ENCODE measurements at places on chromosomes 4 and X.

DNA sequence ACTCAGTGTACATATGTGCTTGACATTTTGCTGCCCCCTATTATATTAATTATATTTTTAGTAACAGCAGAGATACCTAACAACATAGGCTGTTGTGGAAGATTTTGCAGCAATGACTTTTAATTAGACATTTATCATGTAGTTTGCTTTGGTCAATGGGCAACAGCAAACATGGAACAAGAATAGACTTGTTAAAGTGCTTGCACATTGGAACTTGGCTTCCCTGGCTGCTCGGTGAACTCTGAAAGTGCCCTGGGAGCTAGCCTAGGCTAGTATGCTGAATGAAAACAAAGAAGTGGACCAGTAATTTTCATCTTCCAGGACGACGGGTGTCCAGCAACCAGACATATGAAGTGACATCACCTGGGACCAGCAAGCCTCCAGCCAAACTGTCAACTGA lies 1157.1 kb downstream of the ARAP2 start:
- no peak for DNase-seq

- DNase-seq = no peak
Measured at GRCh38 chr4:43330288-43330687, 437.8 kb downstream of the GRXCR1 start.

DNA sequence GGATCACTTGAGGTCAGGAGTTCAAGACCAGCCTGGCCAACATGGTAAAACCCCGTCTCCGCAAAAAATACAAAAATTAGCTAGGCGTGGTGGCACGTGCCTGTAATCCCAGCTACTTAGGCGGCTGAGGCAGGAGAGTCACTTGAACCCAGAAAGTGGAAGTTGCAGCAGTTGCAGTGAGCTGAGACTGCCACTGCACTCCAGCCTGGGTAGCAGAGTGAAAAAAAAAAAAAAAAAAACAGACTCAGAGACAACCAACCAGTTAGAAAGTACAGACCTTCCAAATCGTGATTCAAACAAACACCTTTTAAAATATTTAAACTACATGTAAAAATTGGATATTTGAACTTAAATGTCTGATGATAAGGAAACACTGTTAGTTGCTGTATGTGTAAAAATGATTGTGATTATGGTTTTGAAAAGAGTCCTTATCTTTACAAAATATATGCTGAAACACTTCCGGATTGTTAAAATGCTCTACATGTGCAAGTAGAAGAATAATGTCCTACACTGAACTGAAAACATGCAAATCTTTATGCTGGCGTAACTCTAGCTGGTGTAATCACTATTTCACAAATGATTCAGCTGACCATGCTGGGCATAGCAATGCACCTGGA lies 37.8 kb downstream of the SH3KBP1 start:
- no peak for DNase-seq

GRCh38 chr4:113317523-113317922 lies 268.1 kb downstream of the ANK2 start:
- DNase-seq = no peak

DNA sequence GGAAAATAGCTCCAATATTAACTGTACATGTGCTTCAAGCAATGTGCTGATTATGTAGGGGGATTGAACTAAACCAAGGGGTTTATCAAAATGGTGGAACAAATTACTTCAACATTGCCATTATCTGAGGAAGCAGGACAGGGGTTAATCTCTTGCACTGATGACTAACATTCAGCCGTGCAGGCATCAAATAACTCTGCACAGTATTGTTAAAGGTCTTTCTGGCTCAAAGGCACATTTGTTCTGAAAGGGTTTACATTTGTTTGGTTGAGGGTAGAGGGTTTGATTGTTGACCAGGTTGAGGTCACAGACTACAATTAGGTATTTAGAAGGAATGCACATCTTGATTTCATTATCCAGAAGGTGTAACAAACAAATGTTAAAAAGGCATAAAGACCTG lies 32.2 kb upstream of the CCSER1 start:
- DNase-seq = no peak

DNA sequence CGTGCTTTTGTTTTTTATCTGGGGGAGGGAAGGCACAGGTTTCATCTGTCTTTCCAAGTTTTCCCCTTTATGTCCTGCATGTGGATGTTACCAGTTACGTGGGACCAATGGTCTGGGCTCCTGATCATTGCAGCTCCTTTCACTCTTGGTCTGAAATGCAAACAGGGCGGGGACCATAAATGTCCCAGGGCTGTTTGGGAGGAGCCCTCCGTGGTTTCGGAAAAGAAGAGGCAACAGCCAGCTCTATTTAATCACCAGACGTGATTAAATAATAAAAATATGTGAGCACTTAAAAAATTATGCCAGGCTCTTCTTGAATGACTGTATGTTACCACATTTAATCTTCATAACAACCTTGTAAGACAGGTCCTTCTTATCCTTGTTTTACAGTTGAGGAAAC lies 30.8 kb upstream of the C1GALT1C1 start:
- DNase-seq = no peak

GRCh38 chr4:142875117-142875516 lies 29.0 kb upstream of the INPP4B start:
- no peak for DNase-seq

DNA sequence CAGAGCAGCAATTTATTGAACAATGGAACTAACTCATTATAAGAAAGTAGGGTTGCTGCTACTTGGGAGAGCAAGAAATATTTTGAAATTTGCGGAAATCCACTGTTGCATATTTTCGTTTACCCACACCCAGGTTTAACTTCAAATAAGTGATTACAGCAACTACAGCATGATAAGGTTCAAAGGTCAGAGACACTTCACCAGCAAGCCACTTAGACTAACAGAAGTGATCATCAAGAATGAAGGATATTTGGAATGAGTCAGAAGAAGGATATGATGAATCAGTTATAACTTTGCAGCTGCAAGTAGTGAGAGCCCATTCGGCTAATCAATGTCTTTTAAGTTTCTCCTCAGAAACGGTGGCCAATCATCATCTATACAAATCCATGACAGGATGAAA lies 199.3 kb downstream of the TMA16 start:
- no peak for DNase-seq

DNA sequence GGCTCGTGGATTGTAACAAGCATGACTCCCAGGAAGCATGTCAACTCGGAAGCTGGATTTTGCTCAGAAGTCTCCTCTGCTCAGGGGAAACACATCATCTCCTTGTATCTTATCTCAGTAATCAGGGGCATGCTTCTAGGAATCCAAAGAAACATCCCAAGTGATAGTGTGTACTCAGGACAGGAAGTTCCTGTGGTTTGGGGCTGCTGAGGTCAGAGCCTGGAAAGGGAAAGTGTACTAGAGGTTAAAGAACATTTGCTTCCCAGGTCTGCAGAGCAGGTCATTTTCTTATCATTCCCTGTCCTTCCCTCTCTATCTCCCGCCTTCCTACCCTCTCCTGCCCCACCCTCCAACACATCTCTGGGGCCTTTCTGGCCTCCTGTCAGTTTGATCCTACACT lies 38.8 kb downstream of the SLC34A2 start:
- DNase-seq = no peak

- no peak for DNase-seq
Measured at GRCh38 chr4:112328734-112329130, 31.6 kb downstream of the ALPK1 start.

- no peak for DNase-seq
Measured at GRCh38 chrX:42759881-42760280, 18.1 kb downstream of the PPP1R2C start.

GRCh38 chr4:70177090-70177489 lies 18.4 kb upstream of the ODAM start:
- DNase-seq = no peak

DNA sequence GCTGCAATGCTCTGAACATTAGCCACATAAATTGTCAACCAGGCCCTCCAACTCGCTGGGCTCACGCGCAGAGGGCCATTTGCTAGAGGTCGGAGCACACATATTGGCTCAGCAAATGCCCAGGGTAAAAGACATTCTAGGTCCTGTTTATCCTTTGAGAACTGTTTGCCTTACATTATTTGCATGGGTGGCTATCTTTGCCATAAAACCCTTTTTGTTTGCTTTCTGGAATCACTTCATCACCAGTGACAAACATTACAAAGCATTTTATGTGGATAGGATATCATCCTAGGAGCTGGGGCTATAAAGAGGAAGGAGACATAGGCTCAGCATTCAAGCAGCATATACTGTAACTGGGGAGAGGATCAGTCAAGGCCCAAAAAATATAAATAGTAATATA lies 149.2 kb upstream of the RAI2 start:
- DNase-seq = no peak

DNA sequence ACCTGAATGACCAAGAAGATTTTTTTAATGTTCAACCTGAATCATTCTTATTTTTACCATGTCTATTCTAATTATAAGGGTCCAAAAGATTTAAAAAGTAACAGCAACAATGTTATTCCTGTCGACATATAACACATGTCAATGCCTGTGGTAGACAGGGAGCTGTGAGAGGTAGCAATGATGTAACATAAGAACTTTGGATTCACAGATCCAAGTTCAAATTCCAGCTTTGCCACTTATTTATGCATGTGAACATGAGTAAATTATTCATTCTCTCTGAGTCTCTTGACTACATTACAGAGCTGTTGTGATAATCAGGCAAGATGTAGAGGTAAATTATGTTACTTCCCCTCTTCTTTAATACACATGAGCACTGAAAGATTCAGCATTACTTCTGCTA lies 54.5 kb downstream of the KLHL8 start:
- DNase-seq = no peak

- peak; percentile 22 for DNase-seq
Measured at GRCh38 chr4:78776729-78777575, 802 bp downstream of the BMP2K start.

- peak; percentile 3 for DNase-seq
Measured at GRCh38 chr4:114807759-114808404, 209.3 kb downstream of the UGT8 start.

- DNase-seq = peak; percentile 52
Measured at GRCh38 chr4:83252782-83253405, 31.7 kb downstream of the COQ2 start.

DNA sequence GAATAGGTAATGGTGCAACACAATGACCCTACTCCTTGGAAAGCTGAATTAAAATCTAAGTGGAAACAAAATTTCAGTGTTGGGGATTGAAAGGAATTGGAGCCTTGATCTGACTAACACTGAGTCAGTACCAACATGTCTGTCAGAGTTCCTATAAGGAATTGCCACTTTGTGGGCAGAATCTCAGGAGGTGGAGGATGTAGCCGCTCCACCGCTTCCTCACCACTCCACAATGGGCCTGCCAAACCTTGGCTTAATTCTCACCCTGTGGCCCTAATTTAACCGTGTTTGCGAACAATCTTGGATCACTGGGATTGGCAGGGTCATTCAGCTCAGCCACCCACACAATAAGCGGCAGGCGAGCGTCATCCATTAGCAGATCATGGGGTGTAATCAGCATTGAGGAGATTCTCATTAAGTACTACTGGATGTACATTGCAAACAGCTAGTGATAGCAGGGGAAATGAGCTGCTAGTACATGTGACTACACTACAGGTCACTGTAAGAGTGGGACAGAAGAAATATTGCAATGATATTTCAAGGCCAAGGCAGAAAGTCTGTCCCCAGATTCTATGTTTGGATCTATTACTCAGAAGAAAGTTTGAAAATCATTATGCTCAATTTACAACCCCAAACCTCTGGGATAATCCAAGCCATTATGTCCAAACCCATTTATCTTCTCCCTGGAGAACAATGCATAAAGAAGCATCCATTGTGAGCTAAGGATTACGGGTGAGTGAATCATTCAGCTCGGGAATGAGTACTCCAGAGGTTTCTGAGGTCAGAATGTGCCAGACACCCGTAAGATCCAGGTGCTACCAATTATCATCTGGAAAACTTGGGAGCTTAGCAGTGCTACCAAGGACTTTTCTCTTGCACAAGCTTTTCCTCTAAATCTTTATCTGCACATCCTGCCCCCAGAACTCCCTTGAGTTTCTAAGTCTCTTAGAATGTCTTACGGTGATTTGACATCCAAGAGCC lies 5.8 kb downstream of the SRPX start:
- DNase-seq = no peak

DNA sequence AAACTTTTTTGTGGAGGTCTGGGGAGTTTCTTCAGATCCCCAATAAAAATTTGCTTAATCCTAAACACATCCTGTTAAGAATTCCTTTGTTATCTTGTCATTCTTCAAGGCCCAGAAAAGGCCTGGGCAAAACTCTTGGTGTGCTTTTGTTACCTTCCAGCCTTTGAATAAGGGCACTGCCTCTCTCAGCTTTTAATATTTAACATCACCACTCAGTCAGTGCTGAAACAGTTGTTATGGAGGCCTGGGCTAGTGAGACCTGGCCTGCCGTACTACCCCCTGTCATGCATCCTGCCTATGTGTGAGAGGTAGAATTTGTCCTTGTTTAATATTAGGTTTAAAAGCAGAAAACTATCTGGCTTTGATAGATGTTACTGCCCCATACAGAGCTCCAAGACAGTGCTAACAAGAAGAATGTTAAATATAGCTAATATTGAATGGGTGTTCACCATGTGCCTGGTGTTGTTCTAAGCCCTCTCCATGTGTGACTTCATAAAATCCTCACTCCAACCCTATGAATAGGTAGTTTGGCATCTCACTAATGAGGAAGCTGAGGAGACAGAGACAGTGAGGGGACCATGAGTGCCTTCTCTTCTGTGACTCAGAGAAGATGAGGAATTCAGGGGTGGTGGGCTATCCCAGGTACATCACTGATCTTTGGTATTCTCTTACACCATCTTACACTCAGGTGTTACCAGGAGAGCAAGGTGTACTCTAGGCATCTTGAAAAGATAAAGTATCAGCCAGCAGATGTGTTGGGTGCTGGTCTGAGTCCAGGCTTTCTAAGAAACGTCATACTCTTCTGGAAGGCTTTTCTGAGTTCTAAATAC lies 6.2 kb downstream of the PPP1R2C start:
- DNase-seq = no peak

Measured in stimulated activated CD4-positive, alpha-beta T cell treated with anti-CD3 and anti-CD28 coated beads, Interleukin-12 subunit alpha, Interleukin-12 subunit beta, amount 100 ng/mL, for 24 hours (primary cell).